ENCODE measurements at places on chromosomes 7 and 10. TPM values are rescaled to one million over a fixed set of nuclear protein-coding genes. Genes with fewer than 3 reads are reported as not detected.

- no peak for DNase-seq
Measured at GRCh38 chr10:13139150-13139549, 22.2 kb upstream of the MCM10 start.

DNA sequence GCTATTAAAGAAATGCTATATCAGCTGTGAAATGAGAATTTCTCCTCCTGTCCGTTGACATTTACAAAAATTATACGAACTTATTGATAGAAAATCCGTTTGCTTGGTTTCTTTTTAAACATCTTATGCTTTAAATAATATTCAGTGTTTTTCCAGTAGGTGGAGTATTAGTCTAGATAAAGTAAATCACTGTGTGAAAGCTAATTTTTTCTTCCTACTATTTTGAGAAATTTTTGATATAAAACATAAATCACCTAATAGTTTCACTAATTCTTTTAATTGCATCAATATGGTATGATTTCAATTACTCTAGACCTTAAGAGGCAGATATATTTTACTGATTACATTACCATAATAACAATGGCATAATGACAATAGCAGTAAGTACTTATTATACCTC, 335.2 kb upstream of the C7orf33 start:
- DNase-seq, result no peak

DNA sequence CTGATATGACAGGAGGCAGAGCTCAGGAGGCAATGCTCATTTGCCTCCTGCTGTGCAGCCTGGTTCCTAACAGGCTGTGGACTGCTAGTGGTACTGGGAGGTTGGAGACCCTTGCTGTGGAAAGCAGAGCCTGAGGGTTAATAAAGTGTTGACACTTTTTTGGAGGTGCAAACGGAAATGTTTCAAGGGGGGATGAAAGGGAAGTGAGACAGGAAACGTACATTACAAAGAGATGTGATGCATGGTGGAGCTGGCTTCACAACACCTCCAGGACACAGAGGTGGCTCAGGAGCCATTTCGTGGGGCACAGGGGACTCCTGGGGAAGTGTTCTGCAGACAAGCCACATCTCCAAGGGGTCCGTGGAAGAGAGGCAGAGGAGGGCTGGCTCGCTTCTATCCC, 137.6 kb upstream of the SVIL start:
- no peak for DNase-seq

Gene SPDYE16
- 0.34 TPM for total RNA-seq

Measured in mesothelial cell of epicardium (in vitro differentiated cells).